ENCODE measurements at places on chromosomes 16 and 17.

- no peak for DNase-seq
These were observed 131.2 kb upstream of the CORO6 start for GRCh38 chr17:29753845-29754439.

- no peak for DNase-seq
These were observed 763 bp downstream of the ZKSCAN2 start for GRCh38 chr16:25256695-25257469.

- no peak for DNase-seq
These were observed 172.0 kb downstream of the CDK5R1 start for GRCh38 chr17:32658470-32659418.

- DNase-seq, result no peak
These were observed 21.7 kb upstream of the PAFAH1B1 start for GRCh38 chr17:2571523-2572303.

DNA sequence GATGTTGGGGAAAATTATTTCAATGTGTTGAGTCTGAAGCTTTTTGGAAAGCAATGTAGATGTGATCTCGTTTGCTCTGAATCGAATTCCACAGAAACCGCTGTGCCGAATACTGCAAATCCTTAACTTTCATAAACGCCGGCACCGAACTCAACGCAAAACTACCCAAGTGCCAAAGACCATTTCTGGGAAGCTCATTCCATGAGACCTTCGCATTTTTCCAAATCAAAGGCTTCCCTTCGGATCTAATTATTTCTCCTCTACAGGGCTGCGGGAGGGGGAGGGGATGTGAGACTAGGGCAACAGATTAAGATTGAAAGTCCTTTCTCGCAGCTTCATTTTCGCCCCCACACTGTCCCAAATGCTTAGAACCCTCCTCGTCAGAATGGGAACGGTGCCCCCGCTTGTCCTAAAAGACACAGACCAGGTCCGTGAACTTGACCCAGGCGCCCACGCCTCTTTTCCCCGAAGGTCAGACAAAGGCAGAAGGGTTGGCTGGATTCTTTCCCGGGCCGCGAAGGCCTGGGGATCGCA lies 4.0 kb downstream of the PRAC1 start:
- no peak for DNase-seq

GRCh38 chr16:76787394-76787793 lies 403.6 kb upstream of the MON1B start:
- no peak for DNase-seq

DNA sequence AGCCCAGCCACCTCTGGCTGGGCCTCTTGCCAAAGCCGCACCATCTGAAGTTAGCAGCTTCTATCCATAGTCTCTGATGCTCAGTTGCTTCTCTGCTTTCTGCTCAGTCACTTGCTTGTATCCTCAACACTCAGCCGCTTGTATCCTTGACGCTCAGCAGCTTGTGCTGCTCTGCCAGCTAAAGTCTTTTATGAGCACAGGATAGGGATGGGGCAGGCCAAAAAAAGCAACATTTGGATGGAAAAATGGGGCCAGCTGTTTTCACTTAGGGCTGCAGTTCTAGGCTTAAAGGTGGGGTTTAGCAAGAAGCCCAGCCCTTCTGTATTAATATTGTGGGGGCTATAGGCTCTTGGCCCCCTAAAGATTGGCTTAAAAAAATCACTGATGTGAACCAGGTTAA lies 739.4 kb downstream of the CDH8 start:
- DNase-seq, result no peak

Data from NCI-H1048 (cell line).